Activated CD4-positive, alpha-beta T cell treated with anti-CD3 and anti-CD28 coated beads for 48 hours (primary cell): ENCODE measurements at places on chromosomes 1 and 21.

GRCh38 chr1:25146451-25146855 is 85.8 kb downstream of the SYF2 start:
- DNase-seq, result no peak

GRCh38 chr1:163774978-163775620 is 453.3 kb downstream of the NUF2 start:
- no peak for DNase-seq

- no peak for DNase-seq
These were observed 136.7 kb upstream of the ETV3 start for GRCh38 chr1:157274698-157275534.

- no peak for DNase-seq
These were observed 72.1 kb downstream of the LMX1A start for GRCh38 chr1:165284454-165284853.

- no peak for DNase-seq
These were observed 516.9 kb downstream of the BRINP3 start for GRCh38 chr1:189960769-189961168.

- DNase-seq, result no peak
These were observed 575.7 kb downstream of the NPHP4 start for GRCh38 chr1:5416518-5416917.

GRCh38 chr1:100100202-100100601 is 32.5 kb downstream of the SASS6 start:
- DNase-seq, result no peak

DNA sequence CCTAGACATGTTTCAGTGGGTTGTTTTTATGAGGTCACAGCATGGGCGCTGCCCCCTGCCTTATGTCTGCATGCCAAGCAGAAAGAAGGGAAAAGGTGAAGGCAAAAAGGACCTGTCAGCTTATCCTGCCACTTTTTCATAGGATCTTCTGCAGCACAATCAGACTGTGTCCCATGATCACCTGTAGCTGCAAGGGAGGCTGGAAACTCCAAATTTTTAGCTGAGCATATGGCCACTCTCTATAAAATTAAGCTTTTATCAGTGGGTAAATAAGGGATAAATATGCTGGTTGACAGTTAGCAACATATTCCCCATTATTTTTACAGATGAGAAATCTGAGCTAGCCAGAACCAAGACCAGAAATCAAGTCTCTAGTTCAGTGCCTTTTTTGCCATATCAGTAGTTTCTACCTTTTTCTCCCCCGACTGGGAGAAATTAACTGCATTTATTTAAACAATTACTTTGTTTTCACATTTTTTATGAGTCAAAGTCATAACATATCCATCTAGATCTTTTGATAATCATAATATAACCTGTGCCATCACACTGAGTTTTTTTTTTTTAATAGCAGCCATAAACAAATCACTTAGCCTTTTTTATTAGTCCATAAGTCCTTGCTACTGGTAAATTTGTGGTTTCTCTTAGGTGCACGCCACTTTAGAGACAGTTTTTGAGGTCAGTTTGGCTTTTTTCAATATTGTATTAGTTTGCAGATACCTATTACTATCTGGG is 307.0 kb downstream of the NFIA start:
- DNase-seq, result no peak

DNA sequence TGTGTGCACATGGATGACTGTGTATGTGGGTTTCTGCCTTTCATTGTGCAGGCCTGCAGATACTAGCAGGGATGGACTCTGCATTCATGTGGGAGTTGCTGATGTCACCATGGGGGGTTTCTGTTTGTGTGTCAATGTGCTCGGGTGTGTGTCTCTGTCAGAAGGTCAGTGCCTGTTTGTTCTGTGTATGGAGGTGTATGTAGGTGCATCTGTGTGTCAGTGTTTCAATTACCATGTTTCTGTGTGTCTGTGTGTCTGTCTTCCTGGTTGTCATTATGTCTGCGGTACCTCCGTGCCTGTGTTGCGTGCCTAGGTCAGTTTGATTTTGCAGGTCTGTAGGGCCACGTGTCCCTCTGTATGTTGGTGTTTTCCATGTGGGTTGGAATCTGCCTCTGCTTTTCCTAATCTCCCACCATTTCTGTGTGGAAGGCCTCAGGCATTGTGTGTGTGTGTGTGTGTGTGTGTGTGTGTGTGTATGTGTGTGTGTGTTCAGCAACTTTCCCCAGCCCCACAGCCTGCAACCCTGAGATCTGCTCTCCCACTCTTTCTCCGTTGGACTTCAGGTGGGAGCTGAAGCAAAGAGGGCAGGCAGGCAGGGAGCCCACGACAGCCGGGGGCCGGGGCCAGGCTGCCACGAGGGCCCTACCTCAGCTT is 36.7 kb upstream of the WASF2 start:
- peak; percentile 50 for DNase-seq

- DNase-seq, result peak; percentile 53
These were observed 11.2 kb downstream of the MEF2D start for GRCh38 chr1:156489166-156489934.

DNA sequence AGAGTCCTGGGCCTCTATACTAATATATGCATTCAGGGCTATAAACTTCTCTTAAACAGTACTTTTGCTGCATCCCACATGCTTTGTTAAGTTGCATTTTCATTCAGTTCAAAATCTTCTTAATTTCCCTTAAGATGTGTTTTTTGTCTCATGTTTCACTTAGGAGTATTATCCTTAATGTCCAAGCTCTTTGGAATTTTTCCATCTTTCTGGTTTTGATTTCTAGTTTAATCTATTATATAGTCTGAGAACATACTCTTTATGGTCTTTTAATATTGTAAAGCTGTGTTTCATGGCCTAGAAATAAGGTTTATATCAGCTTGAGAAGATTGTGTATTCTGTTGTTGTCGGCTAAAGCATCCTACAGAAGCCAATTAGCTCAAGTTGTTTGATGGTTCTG is 1041.8 kb downstream of the PLA2G4A start:
- DNase-seq, result no peak

- DNase-seq, result no peak
These were observed 111.6 kb upstream of the ERRFI1 start for GRCh38 chr1:8137481-8138244.

DNA sequence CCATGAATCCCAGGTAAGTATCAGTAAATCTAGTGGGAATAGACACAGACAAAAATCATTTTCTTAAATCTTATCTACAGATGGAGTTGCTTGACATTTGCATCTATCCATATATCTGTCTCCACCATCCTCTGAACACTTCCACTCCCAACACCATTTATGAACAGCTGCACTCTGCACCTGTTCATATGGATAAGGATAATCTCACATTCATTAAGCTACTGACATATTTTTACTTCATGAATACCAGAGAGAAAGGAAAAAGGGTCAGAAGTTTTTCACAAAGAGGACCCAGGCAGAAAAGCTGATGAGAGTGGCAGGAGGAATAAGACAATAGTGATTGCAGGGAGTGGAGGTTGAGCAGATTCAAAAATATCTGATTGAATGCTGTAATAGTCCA is 222.6 kb downstream of the DNAH14 start:
- no peak for DNase-seq

DNA sequence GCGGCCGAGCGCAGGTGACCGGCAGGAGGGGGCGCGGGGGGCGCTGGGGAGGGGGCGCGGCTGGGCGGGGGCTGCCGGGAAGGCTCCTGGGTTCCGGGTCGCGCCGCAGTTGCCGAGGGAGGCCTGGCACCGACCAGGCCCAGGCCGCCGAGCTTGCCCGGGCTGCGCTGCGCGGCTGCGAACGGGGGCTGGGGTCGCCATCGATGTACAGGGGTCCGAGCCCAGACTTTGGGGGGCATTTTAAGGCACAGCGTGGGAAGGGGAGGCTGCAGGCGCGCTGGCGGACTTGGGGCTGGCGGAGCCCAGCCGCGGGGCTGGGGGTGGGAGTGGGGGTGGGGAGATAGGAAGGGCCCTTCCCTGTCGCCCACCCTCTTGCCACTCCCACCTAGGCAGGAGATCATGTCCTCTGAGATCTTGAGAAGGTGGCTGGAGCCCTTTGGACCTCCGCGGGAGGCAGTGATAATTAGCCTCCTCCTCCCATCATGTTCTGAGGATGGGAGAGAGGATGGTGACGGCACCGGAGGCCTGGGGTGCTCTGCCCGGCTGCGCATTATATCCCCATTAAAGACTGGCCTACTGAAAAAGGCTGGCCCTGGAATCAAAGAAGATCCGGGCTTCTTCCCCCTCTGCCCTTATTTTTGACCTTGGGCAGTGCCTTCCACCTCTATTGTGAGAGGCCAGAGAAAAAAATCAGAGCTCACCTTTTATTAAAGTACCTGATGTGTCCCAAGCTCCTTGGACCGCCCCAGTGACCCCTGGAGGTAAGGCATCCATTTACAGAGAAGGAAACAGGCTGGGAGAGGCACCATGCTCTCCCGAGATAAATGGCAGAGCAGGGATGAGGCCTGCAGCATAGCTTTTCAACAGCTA is 497 bp downstream of the FBXO44 start:
- DNase-seq, result no peak
